ENCODE measurements at places on chromosomes 7 and 10.

- no peak for DNase-seq
Observed at GRCh38 chr10:124955868-124956267, 13.9 kb downstream of the ZRANB1 start.

- no peak for DNase-seq
Observed at GRCh38 chr7:7756577-7756976, 38.2 kb upstream of the RPA3 start.

GRCh38 chr7:27779873-27780272 is 39.9 kb downstream of the TAX1BP1 start:
- DNase-seq: no peak

DNA sequence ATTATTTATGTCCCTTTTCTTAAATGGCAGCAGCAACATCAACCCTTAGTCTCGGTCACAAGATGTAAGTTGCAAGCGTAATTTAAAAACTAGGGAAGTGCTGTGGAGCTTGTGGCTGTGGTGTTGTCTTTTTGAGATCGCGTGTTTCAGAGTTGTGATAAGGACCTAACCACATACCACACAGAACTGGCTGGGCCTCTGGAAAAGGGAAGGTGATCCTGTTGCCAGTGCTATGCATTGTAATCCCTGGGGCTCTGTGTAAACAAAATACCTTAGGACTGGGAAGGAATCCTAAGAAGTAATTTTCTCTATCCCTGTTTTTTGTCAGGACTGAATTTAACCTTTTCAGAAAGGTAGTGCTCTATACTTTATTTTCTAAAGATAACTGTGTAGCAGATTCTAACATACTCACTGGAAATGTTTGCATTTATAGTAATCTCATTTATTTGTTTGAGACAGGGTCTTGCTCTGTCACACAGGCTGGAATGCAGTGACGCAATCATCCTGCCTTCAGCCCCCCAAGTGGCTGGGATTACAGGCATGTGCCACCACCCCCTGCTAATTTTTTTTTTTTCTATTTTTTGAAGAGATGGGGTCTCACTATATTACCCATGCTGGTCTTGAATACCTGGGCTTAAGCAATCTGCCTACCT is 60.4 kb downstream of the INPP5F start:
- DNase-seq: no peak

DNA sequence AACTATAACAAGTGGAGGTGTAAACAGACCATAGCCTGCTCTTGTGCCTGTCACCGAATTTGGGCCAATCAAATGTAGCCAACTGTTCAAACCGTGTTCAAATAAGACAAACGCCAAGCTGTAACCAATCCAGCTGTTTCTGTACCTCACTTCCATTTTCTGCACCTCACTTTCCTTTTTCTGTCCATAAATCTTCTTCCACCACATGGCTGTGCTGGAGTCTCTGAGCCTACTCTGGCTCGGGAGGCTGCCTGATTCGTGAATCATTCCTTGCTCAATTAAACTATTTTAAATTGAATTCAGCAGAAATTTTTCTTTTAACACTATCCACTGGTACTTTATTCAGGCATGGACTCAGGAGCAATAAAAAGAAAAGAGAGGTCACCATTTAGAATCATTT is 29.9 kb upstream of the COL1A2 start:
- no peak for DNase-seq

DNA sequence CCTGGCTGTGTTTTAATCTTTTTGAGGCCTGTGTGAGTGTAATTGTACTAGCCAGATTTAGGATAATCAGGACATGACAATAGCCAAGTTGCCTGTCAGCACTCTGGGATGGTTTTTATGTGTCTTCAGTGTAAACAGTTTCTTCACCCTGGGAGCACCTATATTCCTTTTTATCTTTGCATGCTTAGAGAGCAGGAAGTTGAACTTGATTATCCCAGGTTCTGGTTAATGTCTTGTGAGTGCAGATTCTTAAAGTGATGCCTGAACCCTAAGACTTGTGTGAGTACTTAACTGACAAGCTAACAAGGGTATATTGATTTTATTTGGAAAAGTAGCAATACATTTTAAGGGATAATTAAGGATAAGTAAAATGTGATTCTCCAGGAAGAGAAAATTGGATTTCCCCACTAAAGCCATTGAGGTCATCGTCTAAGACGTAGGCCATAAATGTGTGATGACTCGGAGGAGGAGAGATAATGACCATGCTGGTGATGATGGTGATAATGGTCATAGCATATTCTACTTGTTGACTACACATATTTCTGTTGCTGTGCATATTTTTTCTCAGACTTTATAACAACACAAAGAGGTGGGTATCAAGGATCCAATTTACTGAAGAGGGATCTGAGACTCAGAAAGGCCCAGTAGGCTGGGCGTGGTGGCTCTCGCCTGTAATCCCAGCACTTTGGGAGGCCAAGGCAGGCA is 234.7 kb downstream of the CAMK1D start:
- DNase-seq: no peak

DNA sequence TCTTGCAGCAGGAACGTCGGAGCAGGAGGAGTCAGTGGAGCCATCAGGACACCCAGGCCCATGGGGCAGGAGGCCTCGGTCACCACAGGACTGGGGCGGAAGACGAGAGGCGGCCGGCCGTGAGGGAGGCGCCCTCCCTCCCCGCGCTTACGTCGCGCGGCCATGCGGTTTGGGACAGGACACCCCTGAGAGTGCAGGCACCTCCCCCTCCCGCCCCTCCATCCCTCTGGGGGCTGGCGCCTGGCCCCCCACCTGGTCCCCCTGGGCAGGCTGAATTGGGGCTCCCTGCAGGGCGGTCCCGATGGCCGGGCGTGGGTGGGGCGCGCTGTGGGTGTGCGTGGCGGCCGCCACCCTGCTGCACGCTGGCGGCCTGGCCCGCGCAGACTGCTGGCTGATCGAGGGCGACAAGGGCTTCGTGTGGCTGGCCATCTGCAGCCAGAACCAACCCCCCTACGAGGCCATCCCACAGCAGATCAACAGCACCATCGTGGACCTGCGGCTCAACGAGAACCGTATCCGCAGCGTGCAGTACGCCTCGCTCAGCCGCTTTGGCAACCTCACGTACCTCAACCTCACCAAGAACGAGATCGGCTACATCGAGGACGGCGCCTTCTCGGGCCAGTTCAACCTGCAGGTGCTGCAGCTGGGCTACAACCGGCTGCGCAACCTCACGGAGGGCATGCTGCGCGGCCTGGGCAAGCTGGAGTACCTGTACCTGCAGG is 74.4 kb downstream of the ELFN1 start:
- no peak for DNase-seq

GRCh38 chr7:70701991-70702390 is 430.0 kb upstream of the GALNT17 start:
- no peak for DNase-seq

- no peak for DNase-seq
Observed at GRCh38 chr10:91587710-91588638, 44.9 kb downstream of the PPP1R3C start.
